Mesenchymal stem cell (in vitro differentiated cells and primary cell): ENCODE measurements at places on chromosomes 6 and 20.

GRCh38 chr20:16530201-16530681, 43.0 kb downstream of the KIF16B start:
- DNase-seq = peak; percentile 87

GRCh38 chr20:37480919-37481318, 40.1 kb upstream of the NNAT start:
- no peak for DNase-seq

DNA sequence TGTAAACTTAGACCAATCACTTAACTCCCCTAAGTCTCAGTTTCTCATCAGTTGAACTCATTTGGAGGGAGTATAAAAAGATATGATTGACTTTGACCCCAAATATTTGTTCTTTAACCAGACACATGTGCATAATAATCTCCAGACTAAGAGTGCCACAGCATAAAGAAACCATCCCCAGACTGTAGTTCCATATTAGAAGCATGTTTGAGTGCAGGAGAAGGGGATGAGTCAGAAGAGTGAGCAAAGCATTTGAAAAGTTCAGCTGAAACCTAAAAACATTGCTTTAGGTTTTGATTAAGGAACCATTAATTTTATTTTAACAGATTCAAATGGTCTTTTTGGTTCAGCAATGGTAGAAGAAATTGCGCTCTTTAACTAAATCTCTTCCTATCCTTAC, 654.8 kb downstream of the UTRN start:
- no peak for DNase-seq

- no peak for DNase-seq
Measured at GRCh38 chr6:109874621-109875020, 103.5 kb upstream of the GPR6 start.

DNA sequence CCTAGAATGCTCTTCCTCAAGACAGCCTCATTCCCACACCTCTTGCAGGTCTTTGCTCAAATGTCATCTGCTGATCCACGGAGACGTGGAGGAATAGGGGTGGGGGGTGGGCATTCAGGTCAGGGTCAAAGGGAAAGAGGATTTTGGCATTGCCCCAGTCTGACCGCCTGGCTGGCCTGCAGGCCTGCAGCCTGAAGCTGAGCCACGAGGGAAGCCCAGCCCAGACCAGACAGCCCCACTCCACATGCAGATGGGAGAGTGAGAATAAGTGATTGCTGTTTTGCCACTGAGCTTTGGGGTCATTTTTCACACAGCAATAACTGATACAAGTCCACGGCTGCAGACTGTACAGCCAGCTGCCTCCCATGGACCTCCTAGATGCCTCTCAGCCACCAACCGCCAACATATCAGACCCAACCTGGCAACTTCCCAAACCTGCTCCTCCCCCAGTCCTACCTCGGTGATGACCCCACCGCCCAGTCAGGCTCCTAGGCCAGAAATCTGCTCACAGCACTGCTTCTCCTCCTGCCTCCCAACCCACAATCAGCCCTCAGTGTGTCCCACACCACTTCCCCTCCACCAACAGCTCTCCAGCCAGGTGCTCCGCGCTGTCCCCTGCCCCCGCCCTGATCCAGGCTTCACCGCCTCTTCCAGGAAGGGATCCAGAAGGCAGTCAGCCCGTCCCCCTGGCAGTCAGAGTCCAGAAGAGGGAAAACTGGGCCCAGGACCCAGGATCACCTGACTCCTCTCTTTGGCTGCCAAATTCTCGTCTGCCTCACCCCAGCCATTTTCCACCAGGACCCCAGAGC, 14.0 kb downstream of the KIAA1755 start:
- DNase-seq = no peak

GRCh38 chr6:119262612-119263011, 86.9 kb downstream of the MAN1A1 start:
- no peak for DNase-seq

DNA sequence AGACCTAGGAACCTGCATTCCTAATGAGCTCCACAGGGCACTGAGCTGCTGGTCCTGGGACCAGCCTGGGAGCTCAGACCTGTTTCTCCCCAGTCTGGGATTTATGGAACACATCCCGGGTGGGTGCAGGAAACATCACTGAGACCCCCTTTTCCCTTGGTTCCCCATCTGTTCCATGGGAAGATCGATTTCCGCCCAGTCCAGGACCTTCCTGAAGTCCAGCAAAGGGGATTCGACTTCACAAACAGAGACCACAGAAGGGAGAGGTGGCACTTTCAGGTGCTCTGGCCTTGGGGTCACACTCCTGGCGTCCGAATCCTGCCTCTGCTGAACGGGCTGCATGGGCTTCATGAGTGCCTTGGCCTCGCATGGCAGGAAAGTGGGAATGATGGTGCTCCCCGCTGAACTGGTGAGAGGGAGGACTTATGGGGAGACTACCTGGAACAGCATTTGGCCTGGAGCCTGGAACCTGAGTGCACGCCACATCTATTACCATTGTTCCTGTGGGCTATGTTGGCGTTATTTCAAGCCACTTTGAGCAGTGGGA, 296.3 kb downstream of the TAF4 start:
- no peak for DNase-seq

GRCh38 chr6:21137700-21138335, 455.7 kb upstream of the SOX4 start:
- DNase-seq = peak; percentile 69

GRCh38 chr6:21381331-21381963, 212.1 kb upstream of the SOX4 start:
- DNase-seq = peak; percentile 14

- DNase-seq = no peak
Measured at GRCh38 chr20:57590485-57591288, 29.5 kb downstream of the ZBP1 start.

- no peak for DNase-seq
Measured at GRCh38 chr20:62021793-62022385, 43.8 kb downstream of the TAF4 start.

GRCh38 chr6:154276810-154277628, 79.6 kb downstream of the IPCEF1 start:
- DNase-seq = peak; percentile 39

- no peak for DNase-seq
Measured at GRCh38 chr6:88135578-88136114, 30.5 kb downstream of the CNR1 start.

GRCh38 chr6:32116674-32117073, 7.5 kb upstream of the TNXB start:
- DNase-seq = peak; percentile 64

- no peak for DNase-seq
Measured at GRCh38 chr6:158290659-158291058, 21.6 kb upstream of the TULP4 start.

DNA sequence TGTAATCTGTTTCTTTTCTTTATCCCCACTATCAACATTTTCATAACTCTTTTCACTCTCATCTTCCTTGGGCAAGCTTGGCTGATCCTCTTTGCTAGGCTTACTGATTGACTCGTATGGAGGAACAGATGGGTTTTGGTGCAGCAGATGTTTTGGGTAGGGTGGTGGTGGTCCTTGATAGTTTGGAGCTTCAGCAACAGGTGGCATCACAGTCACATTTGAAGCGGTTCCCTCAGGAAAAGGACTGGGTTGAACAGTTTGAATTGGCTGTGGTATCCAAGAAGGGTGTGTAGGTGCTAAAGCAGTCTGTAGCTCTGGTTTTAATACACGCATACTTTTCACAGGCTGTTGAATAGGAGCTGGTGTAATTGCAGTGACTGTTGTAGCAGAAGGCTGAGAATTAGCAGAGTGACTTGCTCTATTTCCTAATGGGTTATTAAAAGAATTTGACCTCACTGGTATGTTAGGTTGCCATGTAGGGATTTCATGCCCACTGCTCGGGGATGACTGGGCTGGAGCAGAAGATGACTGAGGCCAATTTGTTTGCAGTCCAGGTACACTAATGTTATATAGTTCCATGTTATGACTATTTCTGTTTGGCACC, 34.5 kb downstream of the LATS1 start:
- DNase-seq = no peak

DNA sequence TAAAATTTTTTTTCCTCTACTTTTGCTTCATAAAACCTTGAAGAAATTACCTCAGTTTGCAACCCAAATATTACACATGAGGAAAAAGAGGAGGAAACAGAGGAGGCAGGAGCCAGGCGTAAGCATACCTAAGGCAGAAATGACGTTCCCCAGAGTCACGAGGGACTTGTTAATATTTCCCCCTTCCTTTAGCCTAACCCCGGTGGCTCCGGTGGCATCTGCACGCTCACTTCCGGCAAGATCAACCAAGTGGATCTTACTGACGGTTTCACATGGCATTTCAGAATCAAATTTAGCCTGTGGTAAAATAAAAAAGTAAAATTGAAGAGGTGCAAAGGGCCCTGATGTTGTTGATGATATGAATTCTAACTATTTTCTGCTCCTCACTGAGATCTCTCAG, 67.4 kb downstream of the KIF16B start:
- DNase-seq = no peak

GRCh38 chr6:88008411-88008810, 39.2 kb upstream of the SPACA1 start:
- no peak for DNase-seq

GRCh38 chr6:50449128-50449527, 264.2 kb upstream of the TFAP2D start:
- no peak for DNase-seq

- no peak for DNase-seq
Measured at GRCh38 chr6:30801950-30802349, 57.6 kb upstream of the IER3 start.

GRCh38 chr6:112307707-112308106, 39.4 kb upstream of the RFPL4B start:
- DNase-seq = no peak

DNA sequence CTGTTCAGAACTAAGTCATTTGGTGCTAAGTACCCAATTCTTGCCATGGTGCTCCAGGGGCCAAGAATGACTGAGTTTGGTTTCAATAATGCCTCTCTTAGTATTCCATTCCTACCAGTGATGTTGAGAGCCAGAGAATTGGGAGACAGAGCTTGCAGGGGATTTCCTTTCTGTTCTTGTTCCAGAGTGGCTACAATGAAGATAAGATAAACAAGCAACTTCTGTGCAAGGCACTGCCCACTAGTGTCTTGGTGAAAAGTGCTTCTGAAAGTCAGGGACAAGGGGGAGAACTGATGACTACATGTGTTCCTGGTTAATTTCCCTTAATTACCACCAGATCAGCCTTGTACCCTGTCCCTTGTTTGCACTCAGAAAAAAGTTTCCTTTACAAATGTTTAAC, 421.6 kb downstream of the BCKDHB start:
- peak; percentile 79 for DNase-seq

DNA sequence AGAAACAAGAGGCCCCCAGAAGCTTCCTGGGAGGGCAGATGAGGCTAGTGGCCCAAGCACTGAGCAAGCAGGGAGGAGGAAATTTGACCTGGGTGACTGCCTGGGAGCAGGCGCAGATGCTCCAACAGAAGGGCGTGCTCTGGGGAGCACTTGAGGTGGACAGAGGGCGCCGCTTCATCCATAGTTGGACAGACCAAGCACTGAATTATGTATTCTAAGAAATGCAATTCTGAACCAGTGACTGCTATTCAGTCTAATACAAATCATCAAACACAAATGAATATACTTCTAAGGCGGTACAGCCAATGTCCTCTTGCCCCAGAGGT, 28.7 kb upstream of the IRF4 start:
- no peak for DNase-seq

DNA sequence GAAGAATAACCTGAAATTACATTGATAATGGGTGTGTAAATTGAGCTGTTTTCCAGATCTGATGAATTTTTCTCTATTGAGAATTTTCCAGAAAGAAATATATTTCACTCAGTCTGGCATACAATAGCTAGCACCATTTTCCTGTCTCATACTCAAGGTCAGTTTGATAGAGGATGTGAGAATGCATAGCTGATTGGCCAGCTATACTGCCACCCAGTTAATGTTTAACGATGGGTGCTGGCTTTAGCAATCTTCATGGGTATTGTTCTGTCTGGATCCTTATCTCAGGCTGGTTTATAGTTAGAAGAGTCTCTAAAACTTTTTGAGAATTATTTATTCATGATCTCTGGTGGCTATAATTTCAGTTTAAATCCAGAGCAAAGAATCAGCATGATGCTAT, 147.4 kb downstream of the HDGFL1 start:
- DNase-seq = no peak

DNA sequence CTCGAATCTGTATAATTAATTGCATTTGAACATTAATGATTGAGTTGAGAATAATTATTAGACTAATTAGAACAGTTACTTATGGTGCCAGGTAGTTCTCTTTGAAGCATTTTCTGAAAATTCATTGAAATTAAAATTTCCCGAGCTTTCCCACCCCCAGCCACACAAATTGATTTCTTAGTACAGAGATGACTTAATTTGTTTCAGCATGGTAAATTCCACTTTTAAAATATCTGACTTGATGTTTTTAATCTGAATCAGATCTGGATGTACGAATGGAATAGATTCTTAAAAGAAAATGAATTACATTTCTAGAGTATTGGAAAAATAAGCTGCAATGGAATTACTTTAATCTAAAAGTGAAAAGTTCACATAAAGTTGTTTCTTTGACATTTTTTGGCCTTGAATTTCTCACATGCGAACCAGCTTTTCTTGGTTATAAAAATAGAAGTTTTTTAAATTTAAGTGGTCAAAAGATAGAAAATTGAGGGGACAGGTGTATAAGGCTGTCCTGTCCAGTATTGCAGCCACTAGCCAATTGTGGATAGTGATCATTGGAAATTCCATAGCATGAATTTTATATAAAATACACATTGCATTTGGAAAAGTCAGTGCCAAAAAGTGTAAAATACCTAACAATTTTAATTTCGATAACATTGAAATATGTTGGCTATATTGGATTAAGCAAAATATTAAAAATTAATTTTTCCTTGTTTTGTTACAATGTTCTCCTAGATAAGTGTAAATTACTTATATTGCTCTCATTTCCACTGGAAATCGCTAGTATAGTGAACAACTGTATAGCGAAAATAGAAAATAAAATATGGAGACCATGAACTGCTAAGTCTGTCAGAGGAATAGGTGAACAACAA, 102.9 kb downstream of the OR2B2 start:
- DNase-seq = no peak

GRCh38 chr20:19995220-19995863, 21.8 kb upstream of the NAA20 start:
- peak; percentile 61 for DNase-seq

DNA sequence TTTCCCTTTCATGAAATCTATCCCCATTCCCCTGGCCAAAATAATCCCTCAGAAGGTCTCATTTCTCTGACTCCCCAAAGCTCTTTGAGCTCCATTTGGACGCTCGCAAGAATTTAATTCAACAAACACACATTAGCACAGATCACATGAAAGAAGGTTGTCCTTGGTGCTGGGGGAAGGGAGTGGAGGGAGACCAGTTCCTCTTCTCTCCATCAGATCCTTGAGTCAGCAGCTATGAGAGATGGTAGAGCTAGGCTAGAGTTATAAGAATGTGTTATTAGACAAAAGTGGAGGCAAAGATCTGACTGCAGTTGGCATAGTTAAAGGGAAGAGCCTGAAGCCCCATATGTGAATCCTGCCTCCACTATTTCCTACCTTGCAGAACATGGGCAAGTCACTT, 184.2 kb upstream of the CDYL start:
- DNase-seq = no peak
